ENCODE measurements at places on chromosomes 5 and 9.

GRCh38 chr5:158456756-158457155 lies 597.8 kb upstream of the CLINT1 start:
- peak; percentile 90 for DNase-seq

DNA sequence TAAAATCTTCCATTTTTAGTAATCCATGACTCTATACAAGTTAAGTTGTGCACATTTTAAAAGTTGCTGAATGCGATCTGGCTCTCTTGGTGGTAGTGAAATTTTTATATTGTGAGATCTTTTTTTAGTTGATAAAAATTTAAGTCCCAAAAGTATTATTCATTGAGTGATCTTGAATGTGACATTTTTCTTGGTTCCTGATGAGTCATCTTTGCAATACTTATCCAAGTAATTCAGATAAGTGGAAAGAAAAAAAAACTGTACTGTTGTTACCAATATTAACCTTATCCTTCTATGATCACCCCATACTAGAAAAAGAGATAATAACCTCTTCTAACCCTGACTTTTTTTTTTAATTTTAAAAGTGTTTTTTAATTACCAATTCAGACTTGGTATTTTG lies 601.3 kb downstream of the PSAT1 start:
- DNase-seq: no peak

GRCh38 chr5:67934976-67935375 lies 280.6 kb upstream of the PIK3R1 start:
- DNase-seq: peak; percentile 23

DNA sequence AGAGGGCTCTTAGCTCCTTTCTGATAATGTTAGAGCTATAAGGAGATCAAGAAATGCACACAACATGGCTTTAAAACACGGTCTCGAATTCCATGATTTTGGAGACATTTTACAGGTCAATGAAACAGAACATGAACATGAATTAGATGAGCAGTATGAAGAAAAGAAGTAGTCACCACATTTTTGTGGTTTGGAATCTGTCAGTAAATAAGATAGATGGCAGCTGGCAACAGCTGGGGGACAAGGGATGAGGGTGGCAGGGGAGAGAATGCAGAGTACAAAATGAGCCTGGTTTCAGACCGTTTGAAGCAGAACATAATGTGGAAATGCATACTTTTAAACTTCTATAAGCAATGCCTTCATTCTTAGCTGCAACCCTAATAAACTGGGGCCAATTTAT lies 107.1 kb downstream of the OXCT1 start:
- DNase-seq: peak; percentile 66

GRCh38 chr5:116905885-116906284 lies 331.3 kb upstream of the SEMA6A start:
- DNase-seq: no peak
